ENCODE measurements at places on chromosomes 7 and 10.

GRCh38 chr10:92829042-92829785 is 19.1 kb upstream of the EXOC6 start:
- DNase-seq, result no peak

- no peak for DNase-seq
Observed at GRCh38 chr10:73095481-73096021, 1.1 kb downstream of the P4HA1 start.

GRCh38 chr10:6346631-6347030 is 143.9 kb downstream of the PFKFB3 start:
- no peak for DNase-seq

DNA sequence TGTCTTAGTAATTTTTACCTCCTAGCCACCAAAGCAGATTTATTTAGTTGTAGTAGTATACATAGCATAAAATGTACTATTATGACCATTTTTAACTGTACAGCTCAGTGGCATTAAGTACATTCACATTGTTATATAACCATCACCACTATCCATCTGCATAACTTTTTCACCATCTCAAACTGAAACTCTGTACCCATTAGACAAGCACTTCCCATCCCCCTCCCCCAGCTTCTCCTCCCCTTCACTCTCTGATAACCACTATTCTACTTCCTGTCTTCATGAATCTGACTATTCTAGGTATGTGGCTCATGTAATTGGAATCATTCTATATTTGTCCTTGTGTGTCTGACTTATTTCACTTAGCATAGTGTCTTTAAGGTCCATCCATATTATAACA is 71.9 kb downstream of the MRPL32 start:
- DNase-seq, result no peak

DNA sequence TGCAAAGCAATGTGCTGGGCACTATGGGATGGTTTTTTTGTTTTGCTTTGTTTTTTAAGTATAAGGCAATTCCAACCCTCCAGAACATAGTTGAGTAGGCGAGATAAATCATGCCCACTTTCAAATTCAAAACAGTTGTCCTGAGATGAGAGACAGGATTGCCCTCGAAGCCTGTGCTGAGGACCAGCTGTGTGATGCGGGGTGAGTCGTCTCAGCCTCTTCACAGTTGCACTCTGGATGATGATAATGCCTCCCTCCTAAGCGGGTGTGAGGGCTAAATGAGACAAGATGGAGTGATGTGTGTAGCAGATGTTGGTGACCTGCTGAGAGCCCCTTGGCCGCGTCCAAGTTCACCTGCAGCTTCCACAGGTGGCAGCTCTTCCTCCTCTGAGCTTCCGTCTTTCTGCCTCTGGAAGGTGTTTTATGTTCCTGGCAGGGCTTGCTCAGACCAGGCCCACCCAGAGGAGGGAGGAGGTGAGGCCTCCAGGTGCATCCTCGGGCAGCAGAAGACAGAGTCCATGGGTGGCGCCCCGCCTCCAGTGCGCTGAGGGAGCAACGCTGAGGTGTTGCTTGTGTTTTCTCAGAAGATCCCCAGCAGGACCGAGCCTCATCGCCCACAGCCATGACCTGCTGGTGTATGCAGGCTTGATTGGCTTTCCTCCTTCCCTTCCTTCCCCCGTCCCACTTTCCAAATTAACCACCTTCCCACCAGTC is 30.6 kb downstream of the ECHDC3 start:
- no peak for DNase-seq

DNA sequence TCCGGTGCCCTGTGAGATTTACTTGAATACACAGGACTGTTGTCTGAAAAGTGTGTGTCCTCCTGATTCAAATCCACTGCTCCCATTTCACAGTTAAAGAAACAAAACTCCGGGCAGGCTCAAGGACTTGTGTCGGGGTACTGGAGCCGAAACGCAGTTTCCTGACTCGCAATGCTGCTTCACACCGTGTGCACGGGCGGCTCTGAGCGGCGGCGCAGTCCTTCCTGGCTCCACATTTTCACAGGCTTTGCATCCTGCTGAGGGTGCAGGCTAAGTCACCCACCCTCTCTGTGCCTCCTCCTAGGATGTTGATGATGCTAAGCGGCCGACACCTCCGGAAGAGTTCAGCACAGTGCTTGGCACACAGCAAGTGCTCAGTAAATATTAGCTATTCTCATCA is 65.4 kb downstream of the SLIT1 start:
- no peak for DNase-seq

DNA sequence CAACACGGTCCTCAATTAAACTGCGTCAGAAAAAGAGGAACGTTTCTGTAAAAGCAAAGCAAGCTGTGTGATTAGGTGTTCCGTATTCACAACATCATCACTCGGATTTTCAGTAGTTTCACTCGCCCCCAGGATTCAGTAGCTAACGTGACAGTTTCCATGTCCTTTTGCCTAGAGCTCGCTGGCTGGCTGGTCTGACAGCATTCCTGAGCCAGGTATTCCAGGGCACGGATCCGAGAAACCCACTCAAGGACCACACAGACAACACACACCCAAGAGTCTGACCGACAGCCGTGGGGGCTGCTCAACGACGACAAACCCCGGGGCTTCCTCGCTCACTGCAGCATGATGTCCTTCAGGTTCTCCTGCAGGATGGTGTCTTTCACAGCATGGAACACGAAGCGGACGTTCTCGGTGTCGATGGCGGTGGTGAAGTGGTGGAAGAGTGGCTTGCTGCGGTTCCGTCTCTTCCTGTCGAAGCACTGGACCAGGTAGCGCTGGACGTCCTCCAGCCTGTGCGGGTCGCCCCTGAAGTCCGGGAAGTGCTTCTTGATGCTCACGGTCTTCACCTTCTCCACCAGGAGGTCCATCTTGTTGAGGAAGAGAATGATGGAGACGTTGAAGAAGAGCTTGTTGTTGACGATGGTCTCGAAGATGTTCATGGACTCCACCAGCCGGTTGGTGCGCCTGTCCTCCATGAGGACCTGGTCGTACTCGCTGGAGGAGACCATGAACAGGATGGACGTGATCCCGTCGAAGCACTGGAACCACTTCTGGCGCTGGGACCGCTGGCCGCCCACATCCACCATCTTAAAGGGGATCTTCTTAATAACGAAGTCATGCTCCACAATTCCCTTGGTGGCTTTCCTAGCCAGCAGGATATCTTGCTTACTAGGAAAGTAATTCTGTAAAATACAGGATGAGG is 43.1 kb downstream of the AMZ1 start:
- DNase-seq, result no peak

GRCh38 chr7:96017877-96018276 is 245.5 kb downstream of the DYNC1I1 start:
- DNase-seq, result no peak

- DNase-seq, result peak; percentile 75
Observed at GRCh38 chr10:119445311-119445934, 97.1 kb downstream of the RGS10 start.

DNA sequence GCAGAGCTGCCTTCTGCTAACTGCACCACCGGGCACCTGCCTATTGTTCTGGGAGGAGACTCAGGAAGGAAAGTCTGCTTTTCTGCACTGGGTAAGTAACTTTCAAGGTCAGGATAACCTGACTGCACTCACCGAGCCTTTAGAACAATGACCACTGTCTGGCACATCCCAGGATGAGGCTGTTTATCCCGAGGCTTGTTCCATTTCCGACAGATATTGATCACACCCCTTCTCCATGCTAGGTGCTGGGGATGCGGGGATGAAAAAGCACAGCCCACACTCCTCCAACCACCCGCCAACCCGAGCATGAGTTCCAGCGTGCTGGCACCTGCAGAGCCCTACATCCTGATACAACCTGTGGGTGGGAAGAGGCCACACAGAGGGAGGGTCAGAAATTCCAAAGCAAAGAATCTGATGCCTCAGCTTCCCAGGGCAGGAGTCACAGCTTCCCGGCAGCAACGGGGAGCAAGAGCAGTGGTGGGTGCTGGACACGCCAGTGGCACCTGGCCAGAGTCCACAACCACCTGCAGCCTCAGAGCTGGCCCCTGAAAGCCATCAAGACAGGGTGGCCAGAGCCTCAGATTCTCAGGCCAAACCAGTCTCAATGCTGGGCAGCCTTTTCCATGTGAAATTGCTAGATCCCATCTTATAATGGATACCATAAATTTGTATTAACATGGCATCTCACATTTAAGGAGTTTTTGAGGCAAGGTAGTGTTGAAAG is 34.9 kb upstream of the CNPY1 start:
- no peak for DNase-seq

- no peak for DNase-seq
Observed at GRCh38 chr10:105682911-105683310, 1041.8 kb downstream of the SORCS3 start.

DNA sequence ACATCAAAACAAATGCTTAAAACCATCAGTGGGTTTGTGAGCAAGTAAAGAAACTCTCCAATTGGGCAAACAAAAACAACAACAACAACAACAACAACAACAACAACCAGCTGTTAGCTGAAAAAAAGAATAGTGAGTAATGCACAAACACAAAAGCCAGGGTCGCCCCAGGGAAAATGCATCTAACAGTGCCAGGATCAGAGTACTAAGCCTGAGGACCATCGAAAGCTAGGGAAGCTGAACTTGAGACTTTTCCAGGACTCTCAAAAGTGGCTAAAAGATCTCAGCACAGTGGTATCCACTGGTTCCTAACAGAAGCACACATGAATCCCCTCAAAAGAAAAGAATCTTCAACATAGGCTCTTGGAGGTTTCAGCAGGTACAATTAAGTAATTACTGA is 83.3 kb downstream of the CPXM2 start:
- DNase-seq, result no peak

GRCh38 chr10:5840314-5841307 is 27.4 kb upstream of the GDI2 start:
- no peak for DNase-seq

- no peak for DNase-seq
Observed at GRCh38 chr7:66409493-66409892, 204.4 kb downstream of the TPST1 start.

DNA sequence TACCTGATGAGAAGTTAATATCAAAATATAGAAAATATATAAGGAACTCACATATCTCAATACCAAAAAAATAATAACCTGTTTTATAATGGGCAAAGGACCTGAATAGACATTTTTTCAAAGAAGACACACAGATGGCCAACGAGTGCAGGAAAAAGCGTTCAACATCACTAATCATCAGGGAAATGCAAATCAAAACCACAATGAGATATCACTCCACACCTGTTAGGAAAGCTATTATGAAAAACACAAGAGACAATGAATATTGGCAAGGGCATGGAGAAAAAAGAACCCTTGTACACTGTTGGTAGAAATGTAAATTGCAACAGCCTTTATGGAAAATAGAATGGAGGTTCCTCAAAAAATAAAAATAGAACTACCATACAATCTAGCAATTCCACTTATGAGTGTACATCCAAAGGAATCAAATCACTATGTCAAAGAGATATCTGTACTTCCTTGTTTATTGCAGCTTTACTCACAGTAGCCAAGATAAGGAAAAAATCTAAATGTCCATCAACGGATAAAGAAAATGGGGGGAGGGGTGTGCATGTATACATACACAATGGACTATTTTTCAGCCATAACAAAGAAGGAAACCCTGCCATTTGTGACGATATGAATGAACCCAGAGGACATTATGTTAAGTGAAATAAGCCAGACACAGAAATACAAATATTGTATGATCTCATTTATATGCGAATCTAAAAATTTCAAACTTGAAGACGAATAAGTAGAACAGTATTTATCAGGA is 3.6 kb upstream of the ALOX5 start:
- DNase-seq, result no peak

- no peak for DNase-seq
Observed at GRCh38 chr7:78769481-78770101, 683.9 kb downstream of the MAGI2 start.

DNA sequence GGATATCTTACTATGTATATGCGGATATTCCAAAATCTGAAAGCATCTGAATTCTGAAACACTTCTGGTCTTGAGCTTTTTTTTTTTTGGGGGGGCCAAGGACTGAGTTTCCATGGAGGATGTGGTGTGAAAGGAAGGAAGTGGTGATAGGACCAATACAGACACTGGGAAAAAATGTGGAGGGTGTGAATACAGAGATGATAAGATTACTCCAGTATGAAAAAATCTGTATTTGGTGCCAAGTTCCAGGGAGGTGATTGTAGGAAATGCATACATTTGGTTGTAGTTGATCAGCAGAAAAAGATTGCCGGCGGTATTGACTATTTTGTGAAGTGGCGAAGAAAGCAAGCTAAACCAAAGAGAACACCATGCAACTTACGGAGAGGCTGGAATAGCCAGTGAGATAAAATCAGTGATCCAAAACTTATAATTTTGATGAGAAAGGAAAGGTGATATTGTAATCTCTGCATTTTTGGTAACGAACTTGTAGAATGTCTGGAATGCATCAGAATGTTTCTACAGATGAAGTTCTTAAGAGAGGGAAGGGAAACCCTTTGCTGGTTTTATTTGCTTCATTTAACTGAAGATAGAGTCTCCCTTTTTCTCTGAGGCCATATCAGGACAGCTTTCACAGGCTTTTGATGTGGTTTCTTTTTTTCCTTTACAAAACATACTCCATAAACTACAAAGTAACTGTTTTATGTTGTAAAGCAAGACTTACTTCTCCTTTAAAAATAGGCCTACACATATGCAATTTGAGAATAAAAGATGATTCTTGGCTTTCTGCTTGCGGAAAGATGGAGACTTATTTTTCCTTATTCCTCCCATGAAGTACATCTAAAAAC is 6.0 kb downstream of the WDR37 start:
- no peak for DNase-seq

DNA sequence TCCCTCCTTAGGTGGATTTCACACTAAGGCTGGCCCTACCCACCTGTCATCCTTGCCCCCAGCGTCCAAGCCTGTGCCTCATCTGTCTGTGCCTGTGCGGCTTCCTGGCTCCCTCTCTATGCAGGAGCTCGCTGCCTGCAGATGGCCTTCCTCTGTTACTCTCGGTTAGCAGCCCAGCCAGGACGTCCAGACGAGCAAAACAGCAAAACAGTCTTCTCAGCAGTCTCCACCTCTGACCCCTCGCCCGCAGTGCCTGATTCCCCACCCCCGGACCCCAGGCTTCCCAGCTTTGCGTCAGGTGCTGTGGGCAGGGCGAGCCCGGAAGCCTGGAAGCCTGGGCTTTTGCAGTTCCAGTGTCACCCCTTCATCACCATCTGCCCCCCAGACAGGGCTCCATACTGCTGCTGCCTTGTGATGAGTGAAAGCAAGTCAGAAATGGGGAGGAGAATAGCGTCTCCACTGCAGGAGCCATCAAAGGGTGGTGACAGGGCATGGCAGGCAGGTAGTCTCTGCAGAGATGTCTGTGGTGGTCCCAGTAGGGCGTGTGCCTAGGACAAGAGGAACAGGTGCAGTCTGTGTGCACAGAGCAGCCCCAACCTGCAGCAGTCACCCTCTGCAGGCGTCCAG is 88.5 kb downstream of the ADCY1 start:
- DNase-seq, result no peak

GRCh38 chr10:1413256-1413655 is 324.1 kb downstream of the ADARB2 start:
- DNase-seq, result no peak

- DNase-seq, result no peak
Observed at GRCh38 chr7:50957431-50957830, 174.7 kb upstream of the GRB10 start.

GRCh38 chr10:119348516-119349240 is 141.3 kb downstream of the GRK5 start:
- DNase-seq, result no peak
